ENCODE measurements at places on chromosomes 16 and 17.
A peak's percentile ranks its signal among the peaks of the same experiment; 100 is the strongest.

- DNase-seq: no peak
Observed at GRCh38 chr16:14194721-14195120, 123.6 kb downstream of the MRTFB start.

DNA sequence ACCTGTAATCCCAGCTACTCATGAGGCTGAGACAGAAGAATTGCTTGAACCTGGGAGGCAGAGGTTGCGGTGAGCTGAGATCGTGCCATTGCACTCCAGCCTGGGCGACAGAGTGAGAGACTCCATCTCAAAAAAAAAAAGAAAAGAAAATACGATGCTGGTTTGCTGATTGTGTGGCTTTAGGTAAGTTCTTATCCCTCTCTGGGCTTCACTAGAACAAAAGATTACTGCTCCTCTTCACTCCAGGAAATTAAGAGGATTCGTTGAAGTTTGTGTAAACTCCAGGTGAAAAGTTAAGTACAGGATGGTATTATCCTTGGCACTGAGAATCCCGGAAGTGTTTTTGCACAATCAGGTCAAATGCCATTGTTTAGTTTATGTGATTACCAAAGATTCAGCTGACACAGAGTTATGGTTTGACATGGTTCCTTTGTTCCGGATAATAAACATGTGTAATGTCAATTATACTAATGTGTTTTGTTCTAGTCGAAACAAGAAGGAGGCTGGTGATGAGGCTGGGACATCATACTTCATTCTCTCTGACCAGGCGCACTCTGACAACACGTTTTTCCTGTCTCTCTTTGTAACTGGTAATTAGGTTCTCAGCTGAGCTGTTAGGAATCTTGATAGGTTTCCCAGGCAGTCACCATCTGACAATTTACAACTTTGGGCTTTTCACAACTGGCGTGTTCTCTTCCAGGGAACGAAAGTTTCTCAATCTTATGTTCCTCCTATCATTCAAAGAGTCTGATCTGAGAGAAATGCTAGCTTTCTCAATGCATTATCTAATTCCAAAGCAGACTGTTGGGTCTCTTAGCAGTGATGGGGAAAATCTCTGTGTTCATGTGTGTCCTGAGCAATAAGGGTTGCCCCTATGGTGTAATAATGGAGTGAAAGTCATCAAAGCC is 10.8 kb upstream of the TAOK1 start:
- no peak for DNase-seq

DNA sequence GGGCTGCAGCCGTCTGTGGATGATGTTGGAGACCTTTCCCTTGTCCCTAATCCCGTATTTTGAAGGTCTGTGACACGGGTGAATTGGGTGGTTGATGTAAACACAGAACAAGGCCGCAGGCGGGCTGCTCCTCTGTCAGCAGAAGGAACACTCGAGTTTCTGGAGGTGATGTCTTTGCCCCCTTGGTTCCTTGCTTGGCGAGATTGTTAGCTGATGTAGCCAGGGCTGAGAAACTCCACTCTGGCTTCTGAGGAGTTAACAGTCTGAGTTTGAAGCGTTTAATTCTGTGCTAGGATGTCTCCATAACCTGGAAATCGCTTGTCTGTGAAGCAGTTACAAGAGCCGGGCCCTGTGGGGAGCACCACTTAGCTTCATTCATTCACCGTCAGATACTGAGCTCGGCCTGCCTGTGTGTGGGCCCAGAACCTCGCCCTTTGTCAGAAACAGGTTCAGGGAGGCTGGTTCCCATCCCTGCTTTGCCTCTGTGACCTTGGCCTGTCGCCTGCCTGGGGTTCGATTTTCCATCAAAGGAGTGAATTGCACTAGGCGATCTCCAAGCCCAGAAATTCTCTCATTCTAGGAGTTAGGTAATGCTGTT is 1.3 kb downstream of the MAPK8IP3 start:
- DNase-seq: no peak

DNA sequence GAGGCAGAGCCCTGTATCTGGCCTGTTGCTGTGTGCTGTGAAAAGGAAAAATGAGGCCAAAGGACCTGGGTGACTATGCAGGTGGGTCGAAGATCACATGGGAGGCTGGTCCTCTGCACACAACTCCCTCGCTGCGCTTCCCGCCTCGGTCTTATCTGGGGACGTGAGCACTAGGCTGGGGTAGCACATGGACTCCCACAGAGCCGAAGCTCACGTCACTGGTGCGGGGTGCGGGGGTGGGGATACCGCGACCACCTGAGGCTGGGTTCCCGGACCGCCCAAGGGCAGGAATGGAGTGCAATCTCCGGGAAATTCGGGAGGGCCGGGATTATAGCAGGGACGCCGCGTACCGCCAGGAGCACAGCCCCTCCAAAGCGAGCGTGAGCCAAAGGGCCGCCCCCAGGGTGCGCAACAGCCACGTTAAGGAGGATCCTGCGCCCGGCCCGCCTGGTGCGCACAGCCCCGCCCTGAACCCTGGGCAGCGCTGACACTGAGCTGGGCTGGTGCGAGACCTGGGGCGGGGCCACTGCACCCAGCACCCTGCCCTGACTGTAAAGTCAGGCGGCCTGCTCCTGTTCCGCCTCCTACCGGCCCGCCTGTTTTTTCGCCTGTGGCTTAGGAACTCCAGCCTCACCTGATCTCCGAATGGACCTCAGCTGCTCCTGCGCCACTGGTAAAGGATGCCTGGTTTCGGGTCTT is 4.8 kb downstream of the MT1A start:
- DNase-seq: peak; percentile 57

- DNase-seq: no peak
Observed at GRCh38 chr17:50892101-50892776, 26.1 kb upstream of the TOB1 start.

DNA sequence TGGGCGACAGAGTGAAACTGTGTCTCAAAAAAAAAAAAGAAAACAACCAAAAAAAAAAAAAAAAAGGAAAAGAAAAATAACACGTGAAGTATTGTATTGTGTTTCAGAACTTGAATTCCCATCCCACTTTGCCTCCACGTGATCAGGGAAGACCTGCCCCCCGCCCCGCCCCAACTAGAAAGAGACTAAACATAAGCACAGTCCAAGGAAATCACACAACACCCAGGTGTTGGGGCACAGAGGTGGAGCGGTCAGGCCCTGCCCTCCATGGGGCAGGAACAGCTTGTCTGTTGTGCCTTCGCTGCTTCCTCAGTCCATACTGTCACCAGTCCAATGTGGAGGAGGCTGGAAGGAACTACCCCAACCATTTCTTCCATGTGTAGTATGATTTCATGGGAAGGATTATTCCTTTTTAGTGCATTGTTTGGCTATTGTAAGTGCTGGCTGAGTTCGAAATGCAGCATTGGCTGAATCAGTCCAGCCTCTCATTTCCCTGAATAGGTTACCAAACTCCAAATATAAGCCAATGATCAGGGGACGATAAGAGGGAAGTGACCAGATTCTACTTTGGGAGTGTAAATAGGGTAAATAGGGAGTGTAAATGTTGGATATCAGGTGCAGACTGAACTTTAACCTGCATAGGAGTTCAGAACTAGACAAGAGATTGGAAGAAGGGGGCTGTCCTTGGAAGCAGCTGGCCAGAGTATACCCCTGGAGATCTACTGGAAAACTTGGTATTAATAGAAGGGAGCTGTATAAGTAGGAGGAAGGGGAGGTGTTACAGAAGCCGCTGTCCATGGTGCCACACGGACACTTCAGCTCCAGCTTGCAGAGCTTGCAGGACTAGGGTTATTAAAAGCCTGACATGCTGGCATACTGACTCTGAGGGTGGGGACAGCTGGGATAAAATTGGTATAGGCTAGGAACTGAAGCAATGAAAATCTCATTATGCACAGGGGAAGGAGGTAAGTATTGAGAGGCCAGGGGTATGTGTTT is 50.7 kb downstream of the TANGO6 start:
- DNase-seq: no peak

- no peak for DNase-seq
Observed at GRCh38 chr16:84839956-84840355, 20.2 kb downstream of the CRISPLD2 start.

DNA sequence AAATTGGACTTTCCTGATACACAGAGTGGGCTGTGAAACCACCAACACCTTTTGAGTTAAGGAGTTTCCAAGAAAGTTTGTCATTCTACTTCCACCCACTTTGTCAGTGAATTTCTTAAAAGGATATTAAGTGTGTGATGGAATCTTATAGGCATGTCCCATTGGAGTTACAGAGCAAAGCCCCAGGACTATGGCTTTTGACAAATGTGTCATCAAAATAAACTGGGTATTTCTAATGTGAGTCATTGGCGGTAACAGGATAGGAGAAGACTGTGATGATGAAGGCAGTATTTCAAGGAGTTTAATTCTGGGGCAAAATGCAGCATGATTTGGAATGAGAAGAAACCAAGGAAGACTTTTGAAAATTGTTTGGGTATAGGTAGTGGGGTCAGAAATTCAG is 1013.8 kb upstream of the EEF2KMT start:
- DNase-seq: no peak

- no peak for DNase-seq
Observed at GRCh38 chr16:62036101-62036801, at the start of gene CDH8. Gene CDH8, minus strand, starts transcription at chr16:62036438. Its CDS starts 15,035 bp downstream, at chr16:62021403.

GRCh38 chr17:3896968-3897235 is 4.0 kb upstream of the CAMKK1 start:
- DNase-seq: no peak

GRCh38 chr17:50428831-50429424 is 2.9 kb downstream of the ACSF2 start:
- no peak for DNase-seq

- no peak for DNase-seq
Observed at GRCh38 chr17:8900626-8901585, 33.4 kb upstream of the PIK3R6 start.

- no peak for DNase-seq
Observed at GRCh38 chr16:66976746-66977145, 11.6 kb upstream of the CES4A start.

GRCh38 chr16:87311387-87311786 is 5.8 kb downstream of the C16orf95 start:
- no peak for DNase-seq

GRCh38 chr17:66221755-66222530 is 7.3 kb downstream of the APOH start:
- DNase-seq: no peak

GRCh38 chr17:29572691-29573557 is 4.4 kb downstream of the TP53I13 start:
- DNase-seq: peak; percentile 53

- DNase-seq: no peak
Observed at GRCh38 chr17:73526952-73527351, 117.3 kb downstream of the SDK2 start.

DNA sequence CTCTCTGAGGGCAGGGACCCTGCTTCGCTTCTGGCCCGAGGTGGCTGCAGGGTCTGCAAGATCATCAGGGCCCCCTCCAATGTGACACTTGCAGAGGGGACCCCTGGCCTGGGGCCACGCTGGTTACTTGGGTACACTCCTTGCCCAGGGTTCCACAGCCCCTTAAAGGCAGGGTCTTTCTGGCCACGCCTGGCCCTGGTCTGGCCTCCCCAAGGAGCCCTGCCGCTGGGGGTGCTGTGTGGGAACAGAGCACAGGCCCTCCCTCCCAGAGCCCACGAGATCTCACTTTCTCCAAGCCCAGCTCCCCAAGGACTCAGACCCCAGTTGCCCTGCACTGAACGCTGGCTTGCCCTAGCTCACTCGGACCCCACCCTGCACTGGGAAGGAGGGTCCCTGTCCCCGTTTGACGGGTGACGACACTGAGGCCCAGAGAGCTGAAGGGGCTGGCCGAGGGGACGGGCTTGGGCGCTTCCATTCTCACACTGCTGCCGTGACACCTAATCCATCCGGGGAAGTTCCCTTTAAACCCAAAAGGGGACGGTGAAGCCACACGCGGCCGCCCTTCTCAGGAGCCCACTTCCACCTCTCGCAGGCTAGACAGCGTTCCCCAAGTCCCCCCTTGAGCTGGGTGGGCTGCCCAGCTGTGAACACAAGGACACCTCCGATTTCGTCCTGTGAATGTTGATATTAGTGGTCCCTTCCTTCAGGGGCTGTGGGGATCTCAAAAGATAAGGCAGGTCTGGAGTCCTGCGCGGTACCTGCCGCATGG is 26.9 kb upstream of the OSGIN1 start:
- no peak for DNase-seq

GRCh38 chr17:39598630-39599003 is 9.1 kb downstream of the NEUROD2 start:
- no peak for DNase-seq

GRCh38 chr17:2967515-2967914 is 95.9 kb downstream of the OR1D5 start:
- no peak for DNase-seq

DNA sequence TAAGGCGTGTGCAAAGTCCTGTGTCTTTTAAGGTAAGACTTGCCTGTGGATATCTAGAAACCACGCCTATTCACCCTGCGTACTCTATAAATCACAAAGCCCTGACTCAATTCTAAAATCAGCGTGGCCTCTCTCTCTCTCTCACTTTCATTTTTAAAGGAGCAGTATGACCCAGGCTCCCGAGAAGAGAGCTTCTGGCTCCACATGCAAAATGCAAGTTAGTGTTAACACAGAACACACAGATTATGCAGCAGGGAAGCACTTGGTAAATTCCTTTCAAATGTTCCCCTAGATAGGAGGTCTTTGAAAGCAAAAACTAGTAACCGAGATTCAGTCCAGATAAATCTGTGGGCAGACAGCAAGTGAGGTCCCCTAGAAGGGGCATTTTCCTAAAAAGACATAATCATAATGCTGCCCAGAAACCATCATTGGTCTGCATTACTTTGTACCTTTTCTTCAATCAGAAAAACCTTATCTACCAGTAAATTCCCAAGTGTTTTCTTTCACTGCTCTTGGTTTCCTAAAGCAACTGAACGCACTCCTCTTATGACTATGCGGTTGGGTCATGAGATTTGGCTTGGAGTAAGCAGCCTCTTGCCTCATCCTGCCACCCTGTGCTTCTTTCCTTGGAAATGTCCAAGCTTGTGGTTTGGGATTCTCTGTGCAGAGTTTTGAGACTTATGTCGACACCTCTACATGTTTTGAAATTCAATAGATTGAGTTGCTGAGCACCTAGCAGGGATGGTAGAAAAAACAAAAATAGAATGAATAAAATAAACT is 31.7 kb upstream of the KCNJ2 start:
- DNase-seq: no peak

GRCh38 chr16:71789136-71789535 is 19.5 kb downstream of the AP1G1 start:
- no peak for DNase-seq

- DNase-seq: no peak
Observed at GRCh38 chr17:42333053-42333452, 44.8 kb downstream of the STAT5A start.
